Fibroblast of skin of right biceps (primary cell): ENCODE measurements at places on chromosomes 2 and 18.
A peak's percentile ranks its signal among the peaks of the same experiment; 100 is the strongest.

- DNase-seq = no peak
Observed at GRCh38 chr18:13660510-13660909, 65.8 kb downstream of the FAM210A start.

DNA sequence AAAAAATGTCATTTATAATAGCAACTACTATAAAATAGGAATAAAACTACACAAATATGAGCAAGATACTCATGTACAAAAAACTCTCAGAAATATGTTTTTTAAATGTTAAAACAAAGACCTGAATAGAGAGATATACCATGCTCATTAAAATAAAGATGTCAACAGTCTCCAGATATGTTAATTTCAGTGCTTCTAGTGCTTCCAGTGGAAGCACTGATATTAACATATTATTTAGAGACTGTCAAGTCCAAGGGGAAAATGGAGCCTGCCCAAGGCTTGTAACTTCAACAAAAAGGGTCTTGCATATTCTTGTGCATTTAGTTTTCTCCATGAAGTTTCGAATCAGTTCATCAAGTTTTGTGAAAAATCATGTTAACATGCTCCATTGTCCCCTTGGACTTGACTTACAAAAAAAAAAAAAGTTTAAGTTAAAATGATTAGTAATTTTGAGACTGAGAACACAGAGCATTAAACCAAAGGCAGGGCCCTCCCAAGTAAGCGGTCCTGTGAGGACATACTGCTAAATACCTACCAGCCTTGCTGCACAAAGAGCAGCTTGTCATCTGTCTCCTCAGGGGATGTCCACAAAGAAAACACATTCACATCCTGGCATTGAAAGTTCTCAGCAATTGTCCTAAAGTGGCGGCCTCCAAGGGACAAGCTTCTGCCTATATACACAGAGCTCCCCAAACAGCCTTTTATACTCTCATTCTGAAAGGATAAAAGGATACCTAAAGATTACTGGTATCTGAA, 501.9 kb upstream of the CHAC2 start:
- no peak for DNase-seq

- no peak for DNase-seq
Observed at GRCh38 chr2:223542501-223542900, 59.7 kb downstream of the SCG2 start.

- DNase-seq = peak; percentile 47
Observed at GRCh38 chr2:96527286-96528005, 9.1 kb upstream of the ARID5A start.

DNA sequence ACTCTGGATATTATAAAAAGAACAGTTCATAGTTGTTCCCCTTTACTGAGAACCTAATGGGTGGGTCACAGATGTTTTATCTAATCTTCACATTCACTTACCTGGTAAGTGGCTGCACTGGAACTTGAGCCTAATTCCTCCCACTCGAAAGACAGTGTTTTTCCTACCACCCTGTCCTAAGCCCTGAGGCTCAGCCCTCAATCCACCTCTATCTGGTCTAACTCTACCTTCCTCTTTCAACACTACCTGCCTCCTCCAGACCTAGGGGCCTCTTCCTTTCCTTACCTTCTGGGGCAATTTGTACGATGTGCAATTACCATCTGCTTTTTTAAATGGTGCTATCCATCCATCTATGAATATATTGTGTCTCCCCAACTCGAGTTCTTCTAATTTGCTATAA, 9.7 kb upstream of the KIF3C start:
- no peak for DNase-seq

- peak; percentile 80 for DNase-seq
Observed at GRCh38 chr2:75459565-75460310, 101.0 kb downstream of the EVA1A start.

DNA sequence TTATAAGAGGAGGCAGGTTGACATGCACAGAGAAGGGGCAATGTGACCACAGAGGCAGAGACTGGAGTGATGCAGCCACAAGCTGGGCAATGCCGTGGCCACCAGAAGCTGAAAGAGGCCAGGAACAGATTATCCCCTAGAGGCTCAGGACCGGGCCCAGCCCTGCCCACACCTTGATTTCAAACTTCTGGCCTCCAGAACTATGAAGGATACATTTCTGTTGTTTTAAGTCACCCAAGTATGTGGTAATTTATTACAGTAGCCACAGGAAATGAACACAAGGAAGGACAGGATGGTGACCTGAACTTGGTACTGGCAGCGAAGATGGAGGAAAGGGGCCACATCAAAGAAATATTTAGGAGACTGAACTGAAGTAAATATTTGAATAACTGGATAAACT, 66.8 kb upstream of the RIOK3 start:
- DNase-seq = no peak

DNA sequence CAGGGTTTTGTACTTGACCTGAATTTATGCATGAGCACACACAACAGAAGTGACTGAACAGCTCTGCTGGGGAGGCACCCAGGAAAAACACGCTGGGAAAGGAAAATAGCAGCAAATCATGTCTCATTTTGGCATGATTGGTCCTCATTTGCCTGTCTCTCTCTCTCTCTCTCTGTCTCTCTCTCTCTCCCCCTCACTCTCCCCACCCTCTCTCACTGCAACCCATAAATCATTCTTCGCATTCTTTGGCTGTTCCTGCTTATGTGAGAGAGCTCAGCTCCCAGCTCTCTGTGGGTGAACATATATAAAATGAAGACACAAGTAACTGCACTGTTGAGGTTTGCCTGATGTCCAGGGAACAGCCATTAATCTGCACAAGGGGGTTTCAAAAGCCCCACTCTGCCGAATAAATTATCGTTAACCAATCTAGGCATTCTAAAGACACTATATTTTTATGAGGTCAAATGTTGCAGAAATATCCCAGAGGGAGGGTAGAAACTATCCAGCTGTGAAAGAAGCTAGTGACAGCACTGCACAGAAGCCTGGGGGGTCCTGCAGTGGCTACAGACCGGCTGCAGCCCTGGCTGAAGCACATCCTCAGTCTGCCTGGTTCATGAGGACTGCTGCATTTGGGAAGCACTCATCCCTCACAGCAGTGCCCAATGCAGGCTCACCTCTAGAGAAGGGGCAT, 260.3 kb downstream of the AFF3 start:
- peak; percentile 98 for DNase-seq

DNA sequence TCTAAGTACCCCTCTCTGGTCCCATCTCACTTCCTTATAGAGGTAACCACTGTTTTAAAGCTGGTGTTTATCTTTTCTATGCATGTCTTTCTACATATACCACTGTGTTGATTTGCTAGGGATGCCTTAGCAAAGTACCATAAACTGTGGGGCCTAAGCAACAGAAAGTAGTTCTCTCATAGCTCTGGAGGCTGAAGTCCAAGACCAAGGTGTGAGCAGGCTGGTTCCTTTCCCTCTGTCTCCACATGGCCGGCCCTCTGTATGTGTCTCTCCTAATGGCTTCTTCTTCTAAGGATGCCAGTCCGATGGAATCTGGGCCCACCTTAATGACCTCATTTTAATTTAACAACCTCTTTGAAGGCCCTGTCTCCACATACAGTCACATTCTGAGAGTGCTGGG, 40.8 kb upstream of the ROCK2 start:
- DNase-seq = no peak

DNA sequence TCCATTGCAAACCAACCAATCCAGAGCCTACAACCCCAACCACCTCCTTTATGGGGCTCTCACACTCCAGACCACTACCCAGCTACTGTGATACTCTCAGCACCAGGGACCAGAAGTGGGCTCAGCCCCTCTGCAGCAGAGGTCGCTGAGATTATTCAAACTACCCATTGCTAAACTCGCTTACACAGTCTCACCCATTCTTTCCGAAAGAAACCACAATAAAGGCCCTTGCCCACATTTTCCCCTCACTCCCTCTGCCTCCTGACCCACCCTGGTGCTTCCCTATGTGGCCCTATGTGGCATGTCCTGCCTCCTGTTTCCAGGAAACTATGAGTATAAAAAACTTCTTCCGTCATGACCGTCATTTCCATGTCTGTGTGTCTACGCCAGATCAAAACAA, 10.7 kb downstream of the TEX51 start:
- DNase-seq = no peak

GRCh38 chr2:230765611-230766300, 53.1 kb downstream of the CAB39 start:
- no peak for DNase-seq

DNA sequence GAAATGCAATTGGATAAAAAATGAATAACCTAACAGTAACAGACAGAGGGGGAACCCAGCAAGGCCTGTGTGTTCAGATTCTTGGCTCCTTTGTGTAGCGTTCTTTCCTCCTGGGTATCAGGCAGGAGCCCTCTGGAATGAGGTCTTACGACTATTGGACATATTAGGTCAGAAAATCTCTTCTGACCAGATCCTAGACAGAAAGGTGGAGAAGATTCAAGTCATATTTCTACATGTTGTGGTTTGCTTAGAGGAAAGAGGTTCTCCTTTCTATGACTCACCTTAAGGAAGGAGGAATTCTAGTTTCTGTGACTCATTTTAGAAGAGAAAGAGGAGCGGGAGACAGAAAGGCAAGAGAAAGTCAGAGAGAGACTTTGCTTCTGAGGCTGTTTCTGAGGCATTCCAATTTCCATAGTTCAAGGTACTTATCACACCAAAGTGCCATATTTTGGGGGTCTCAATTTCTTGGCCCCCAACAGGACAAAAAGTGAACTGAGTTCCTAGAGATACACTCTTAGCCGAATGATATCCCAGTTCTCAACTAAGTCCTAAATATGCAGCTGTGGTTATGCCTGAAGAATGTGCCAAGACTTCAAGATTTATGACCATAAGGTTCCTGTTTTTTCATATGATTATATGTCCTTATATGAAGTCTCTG, 618.6 kb downstream of the ZEB2 start:
- DNase-seq = peak; percentile 94

GRCh38 chr2:221517696-221518151, 54.4 kb downstream of the EPHA4 start:
- DNase-seq = peak; percentile 73

GRCh38 chr2:100919316-100919715, 82.8 kb upstream of the RPL31 start:
- DNase-seq = no peak

GRCh38 chr18:10057894-10058791, 144.3 kb downstream of the VAPA start:
- DNase-seq = peak; percentile 94

- DNase-seq = no peak
Observed at GRCh38 chr2:209787416-209787815, 15.8 kb downstream of the UNC80 start.

DNA sequence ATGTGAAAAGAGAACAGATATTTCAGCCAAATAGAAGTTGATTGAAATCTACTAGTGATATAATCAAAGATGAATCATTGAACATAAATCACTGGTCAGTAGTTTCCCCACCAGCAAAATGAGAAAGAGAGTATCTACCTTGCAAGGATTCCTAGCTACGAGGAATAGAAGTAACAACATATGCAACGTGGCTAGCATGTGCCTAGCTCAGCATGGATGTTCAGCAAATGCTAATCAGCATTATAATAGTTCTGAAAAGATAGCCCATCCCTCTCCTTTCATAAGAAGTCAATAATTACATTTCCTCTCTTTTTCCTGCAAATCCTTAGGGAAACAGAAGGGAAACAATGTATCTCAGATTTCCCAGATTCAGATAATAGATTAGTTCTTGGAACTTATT, 417.2 kb downstream of the SATB2 start:
- no peak for DNase-seq

DNA sequence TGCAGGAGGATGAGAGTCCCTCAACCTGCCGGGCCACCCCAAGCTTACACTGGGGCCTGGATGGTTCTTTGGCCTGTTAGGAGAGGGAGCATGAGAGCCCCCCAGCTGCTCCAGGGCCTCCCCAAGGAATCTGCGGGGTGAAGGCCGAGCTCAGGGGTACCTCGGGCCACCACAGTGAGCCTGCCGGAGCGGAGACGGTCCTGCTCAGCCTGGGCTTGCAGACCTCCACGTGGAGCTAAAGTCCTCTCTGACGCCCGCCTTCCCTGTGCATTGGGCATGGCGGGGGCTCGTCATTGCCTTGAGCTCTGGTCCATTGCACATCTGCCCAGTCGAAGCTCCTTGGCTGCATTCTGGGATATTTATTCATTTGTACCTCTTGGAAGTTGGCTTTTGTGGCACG, 62.7 kb downstream of the ASB1 start:
- no peak for DNase-seq

- DNase-seq = peak; percentile 72
Observed at GRCh38 chr2:117801826-117802225, 12.7 kb upstream of the DDX18 start.

- no peak for DNase-seq
Observed at GRCh38 chr2:5145801-5146200, 546.4 kb upstream of the SOX11 start.

DNA sequence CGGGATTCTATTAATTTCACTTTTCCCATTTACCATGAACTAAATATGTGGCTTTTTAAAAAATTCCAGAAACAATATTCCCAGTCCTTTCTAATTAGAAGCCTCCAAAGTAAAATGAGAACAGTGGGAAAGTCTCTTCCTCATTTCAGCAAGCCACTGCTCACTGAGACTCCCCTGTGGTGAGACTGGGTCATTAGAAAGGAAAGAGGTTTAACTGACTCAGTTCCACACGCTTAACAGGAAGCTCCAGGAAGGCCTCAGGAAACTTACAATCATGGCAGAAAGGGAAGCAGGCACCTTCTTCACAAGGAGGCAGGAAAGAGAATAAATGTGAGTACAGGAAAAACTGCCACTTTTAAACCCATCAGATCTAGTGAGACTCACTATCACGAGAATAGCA, 258.9 kb upstream of the CHAC2 start:
- no peak for DNase-seq

DNA sequence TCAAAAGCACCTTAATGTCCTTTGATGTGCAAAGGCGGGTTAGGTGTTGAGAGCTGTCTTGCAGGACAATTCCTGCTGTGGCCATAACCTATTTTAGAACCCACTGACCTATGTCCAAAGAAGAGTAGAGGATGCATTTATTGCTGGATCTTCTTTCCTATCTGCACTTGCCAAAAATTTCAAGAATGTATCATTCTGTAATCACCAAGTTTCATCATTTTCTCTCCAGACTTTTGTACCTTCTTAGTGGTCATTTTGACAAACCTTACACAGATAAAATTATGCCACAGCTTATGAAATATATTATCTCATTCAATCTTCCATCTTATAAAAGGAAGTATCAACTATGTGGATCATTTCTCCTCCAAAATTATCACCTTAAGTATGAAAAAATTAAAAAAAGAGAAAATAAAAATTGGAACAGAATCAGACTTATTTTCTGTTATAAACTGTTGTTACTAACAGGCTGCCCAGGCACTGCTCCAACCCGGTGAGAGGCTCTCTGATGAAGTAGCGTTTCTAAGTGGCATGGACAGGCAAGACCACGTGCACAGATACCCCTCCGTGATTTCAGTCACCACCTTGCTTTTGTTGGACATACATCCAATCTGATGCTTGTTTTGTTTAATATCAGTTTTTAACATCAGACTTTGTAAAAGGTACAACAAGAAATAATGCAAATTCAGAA, 559.9 kb upstream of the ID2 start:
- DNase-seq = peak; percentile 57

GRCh38 chr2:72920318-72921087, 3.2 kb downstream of the EMX1 start:
- DNase-seq = no peak

DNA sequence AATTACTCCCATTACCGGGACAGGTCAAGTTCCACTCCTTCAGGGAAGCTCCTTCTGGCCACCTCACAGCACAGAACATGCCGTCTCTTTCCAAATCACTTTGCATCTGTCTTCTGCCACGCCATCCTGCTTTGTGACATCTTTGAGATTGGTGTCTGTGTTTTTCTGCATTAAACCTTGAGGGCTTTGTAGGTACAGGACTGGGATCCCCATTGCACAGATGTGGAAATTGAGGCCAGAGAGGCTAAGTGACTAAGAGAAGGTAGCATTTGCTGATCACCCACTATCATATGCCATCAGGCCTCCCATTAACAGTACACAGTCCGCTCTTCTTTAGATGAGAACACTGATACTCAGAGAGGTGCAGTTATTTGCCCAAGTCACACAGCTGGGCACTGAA, 9.5 kb upstream of the CYP27C1 start:
- DNase-seq = no peak
